ENCODE measurements at places on chromosomes 1 and 21. TPM values are rescaled to one million over a fixed set of nuclear protein-coding genes. Genes with fewer than 3 reads are reported as not detected.

GRCh38 chr1:160578525-160579191 lies 638 bp downstream of the CD84 start:
- no peak overlapping the region for H3K27ac ChIP-seq
- no peaks in the 10 kb centered on the region for H3K36me3 ChIP-seq
- no peak for DNase-seq

DNA sequence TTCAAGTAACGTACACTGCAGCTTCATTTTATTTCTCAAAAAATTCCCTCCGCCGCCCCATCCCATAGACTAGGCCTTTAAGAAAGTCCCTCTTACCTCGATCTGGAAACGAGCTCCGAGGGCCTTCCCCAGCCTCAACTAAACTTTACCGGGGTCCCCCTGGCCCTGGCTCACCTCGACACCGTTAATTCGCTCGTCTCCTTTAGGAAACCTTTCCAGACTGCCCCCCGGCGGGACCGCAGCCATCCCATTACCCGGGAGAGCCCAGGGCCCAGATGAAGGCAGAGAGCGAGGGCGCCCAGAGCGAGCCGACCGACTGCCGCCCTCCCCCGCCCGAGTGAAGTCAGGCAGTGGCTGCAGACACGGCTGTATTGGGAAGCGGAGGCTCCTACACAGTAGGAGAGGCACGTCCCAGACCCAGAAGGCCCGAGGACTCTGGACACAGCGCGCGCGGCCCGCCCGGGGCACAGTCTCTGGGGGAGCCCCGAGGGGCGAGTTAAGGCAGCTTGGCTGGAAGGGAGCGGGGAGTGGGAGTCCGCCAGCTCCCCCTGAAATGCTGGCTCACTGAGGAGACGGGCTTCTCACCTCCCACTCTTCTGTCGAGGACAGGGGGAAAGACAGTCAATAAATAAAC lies 14.6 kb downstream of the SEMA6C start:
- H3K27me3 ChIP-seq: no peaks in the 10 kb centered on the region
- H3K4me3 ChIP-seq: no peak overlapping the region
- no peaks in the 10 kb centered on the region for H3K36me3 ChIP-seq
- DNase-seq: no peak
- no peak overlapping the region for H3K27ac ChIP-seq

DNA sequence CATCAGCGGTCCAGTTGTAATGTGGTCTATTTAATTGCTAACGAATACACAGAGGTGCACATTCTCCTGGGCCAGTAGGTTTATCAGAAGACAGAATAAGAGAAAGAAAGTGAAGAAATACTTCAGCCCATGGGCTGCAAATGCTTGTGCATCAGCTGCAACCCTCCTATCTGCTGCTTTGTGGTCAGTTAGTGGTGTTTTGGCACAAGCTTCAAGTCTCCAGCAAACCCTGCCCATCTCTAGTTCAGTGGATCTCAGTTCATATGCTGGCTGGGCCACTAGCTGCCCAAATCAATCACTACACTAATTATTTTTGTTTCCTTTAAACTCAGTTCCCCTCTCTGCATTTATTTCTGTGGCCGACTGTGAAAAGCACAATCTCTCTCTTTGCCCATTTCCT lies 124.2 kb downstream of the KCNJ6 start:
- no peak for DNase-seq
- no peaks in the 10 kb centered on the region for H3K36me3 ChIP-seq
- no peak overlapping the region for H3K27ac ChIP-seq

Gene OR2T33
- not detected for total RNA-seq

Gene CRYAA
- not detected for total RNA-seq

GRCh38 chr1:95754412-95754811 lies 520.4 kb downstream of the RWDD3 start:
- no peaks in the 10 kb centered on the region for H3K36me3 ChIP-seq
- no peak overlapping the region for H3K4me3 ChIP-seq
- DNase-seq: no peak
- H3K4me1 ChIP-seq: no peaks in the 10 kb centered on the region
- no peak overlapping the region for H3K27ac ChIP-seq

- H3K4me1 ChIP-seq: peaks cover 9% of the 10 kb centered on the region
- DNase-seq: peak; percentile 21
- no peak overlapping the region for H3K4me3 ChIP-seq
- H3K27me3 ChIP-seq: peaks cover 9% of the 10 kb centered on the region
- no peaks in the 10 kb centered on the region for H3K36me3 ChIP-seq
Observed at GRCh38 chr1:89261926-89262515, 10.6 kb downstream of the GBP5 start.

GRCh38 chr1:187514110-187514509 lies 685.4 kb downstream of the PLA2G4A start:
- H3K27ac ChIP-seq: no peak overlapping the region
- DNase-seq: no peak
- H3K4me3 ChIP-seq: no peak overlapping the region
- no peaks in the 10 kb centered on the region for H3K27me3 ChIP-seq
- H3K36me3 ChIP-seq: no peaks in the 10 kb centered on the region

- no peaks in the 10 kb centered on the region for H3K27me3 ChIP-seq
- no peak for DNase-seq
- peaks cover 72% of the 10 kb centered on the region for H3K36me3 ChIP-seq
- H3K27ac ChIP-seq: peak overlapping the region; percentile 95
- peaks cover 34% of the 10 kb centered on the region for H3K4me1 ChIP-seq
- H3K4me3 ChIP-seq: peak overlapping the region; percentile 89
Observed at GRCh38 chr1:145993618-145994390, 2.6 kb downstream of the TXNIP start.
